MG63 (cell line): ENCODE measurements at places on chromosomes 7 and 10. TPM values are rescaled to one million over a fixed set of nuclear protein-coding genes. Genes with fewer than 3 reads are reported as not detected.

Gene MGAM2
- not detected in 2 replicates for total RNA-seq

Gene RARRES2
- total RNA-seq: not detected in 2 replicates

Gene LSM5
- total RNA-seq: 31.5 and 220 TPM in 2 replicates

Gene PLCE1
- 1.5 and 3.9 TPM in 2 replicates for total RNA-seq

Gene NKX6-2
- not detected in 2 replicates for total RNA-seq

Gene TFPI2
- total RNA-seq: 0.07 and 1.7 TPM in 2 replicates

Gene MCM10
- 16.3 and 27.8 TPM in 2 replicates for total RNA-seq

Gene IGFBP3
- total RNA-seq: 224 and 281 TPM in 2 replicates

Gene SORBS1
- total RNA-seq: 0.03 TPM in 1 of 2 replicates, not detected in the other

DNA sequence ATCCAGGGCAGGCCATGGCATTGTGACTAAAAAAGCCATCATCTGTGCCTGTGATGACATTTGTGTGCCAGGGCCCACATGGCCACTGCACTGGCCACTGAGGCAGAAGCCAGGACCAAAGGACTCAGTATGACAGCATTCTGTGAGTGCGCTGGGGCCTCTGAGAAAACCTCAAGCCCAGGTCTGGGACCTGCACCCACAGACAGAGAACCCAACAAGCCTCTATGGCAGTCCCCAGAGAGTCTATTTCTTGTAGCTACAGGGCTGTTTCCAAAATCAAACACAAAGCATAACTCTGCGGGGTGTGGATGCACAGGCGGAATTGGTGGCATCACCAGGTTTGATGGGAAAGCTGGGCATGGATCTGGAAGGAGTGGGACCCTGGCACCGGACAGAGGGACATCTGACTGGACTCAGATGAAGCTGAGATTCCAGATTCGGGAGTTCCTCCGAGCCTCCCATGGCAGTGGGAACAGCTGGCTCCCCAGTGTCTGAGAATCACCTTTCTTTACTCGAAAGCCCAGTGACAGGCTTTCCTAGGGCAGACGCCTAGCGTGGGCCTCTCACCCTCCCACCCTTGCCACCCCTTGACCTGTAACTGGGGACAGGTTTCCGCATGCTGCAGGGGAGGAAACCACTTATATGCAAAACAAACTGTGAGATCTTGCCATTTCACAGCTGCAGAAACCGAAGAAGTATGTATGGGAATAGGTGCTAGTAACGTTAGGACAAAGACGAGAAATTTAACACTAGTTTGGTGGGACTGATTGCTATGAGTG is 70.6 kb upstream of the RHEB start:
- no peak for DNase-seq

GRCh38 chr7:114548081-114548980 is 133.7 kb downstream of the FOXP2 start:
- no peak for DNase-seq

- no peak for DNase-seq
Measured at GRCh38 chr10:129614341-129614740, 147.3 kb downstream of the MGMT start.

- no peak for DNase-seq
Measured at GRCh38 chr7:85014936-85015660, 171.8 kb downstream of the SEMA3D start.

GRCh38 chr10:33455029-33455428 is 120.6 kb upstream of the NRP1 start:
- no peak for DNase-seq

DNA sequence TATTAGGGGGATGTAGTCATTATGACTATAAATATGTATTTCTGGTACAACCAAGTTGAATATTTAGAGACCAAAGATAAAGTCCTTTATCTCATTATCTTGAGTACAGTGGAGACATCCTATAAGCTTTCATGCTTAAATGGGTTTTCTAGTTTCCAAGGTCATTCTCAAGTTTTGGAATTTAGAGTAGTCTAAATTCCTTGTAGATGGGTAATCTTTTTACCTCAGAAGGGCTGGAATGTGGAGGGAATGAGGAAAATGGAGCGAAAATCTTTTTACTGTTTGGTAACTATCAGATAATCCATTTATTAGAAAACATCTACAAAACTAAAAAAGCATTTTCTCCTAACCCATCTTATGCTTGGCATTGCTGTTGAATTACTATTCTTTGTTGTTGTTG is 181.3 kb downstream of the RNF133 start:
- DNase-seq: no peak

GRCh38 chr7:46885167-46885566 is 696.7 kb downstream of the TNS3 start:
- DNase-seq: no peak

DNA sequence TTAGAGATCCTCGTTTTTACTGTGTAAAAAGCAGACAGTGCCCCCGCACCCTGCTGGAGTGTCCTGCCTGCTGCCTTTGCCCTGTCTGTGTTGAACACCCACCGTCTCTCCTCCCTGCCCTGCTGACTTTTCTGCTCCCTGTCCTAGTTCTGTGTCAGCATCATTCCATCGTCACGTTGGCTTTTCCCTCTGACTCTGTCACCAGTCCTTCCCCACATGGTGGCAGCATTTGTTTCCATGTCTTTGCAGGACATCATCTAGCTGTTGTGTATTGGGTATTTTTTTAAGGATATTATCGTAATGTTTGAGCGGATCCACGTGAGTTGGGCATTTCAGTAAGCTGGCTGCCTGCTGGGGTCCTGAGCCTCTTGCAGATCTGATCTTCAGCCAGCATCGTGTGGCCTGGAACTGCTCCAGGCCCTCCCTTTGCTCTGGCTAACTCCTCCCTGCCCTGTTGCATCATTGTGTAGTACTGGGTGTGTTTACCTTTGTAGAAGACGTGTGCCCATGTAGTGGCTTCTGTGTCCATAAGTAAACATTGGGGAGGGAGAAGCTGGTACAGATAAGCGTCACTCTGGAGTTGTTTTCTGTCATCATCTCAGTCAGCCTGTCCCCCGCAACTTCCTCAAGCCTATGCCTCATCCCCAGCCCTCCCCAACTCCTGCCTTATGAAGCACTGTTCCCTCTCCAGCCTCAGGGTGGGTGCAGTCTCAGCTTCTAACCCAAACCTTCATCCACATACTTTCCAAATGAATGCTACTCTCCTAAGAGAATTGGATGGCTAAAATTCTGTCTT is 44.3 kb downstream of the TRRAP start:
- DNase-seq: no peak

DNA sequence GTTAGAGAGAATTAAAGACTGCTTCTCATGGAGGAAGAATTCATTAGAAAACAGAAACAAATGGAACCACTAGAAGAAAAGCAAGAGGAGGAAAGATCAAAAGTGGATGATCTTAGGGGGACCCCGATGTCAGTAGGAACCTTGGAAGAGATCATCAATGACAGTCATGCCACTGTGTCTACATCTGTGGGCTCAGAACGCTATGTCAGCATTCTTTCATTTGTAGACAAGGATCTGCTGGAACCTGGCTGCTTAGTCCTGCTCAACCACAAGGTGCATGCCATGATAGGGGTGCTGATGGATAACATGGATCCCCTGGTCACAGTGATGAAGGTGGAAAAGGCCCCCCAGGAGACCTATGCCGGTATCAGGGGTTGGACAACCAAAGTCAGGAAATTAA is 154.4 kb upstream of the CHRM2 start:
- DNase-seq: no peak

- DNase-seq: no peak
Measured at GRCh38 chr10:132714986-132715775, 70.8 kb downstream of the NKX6-2 start.

DNA sequence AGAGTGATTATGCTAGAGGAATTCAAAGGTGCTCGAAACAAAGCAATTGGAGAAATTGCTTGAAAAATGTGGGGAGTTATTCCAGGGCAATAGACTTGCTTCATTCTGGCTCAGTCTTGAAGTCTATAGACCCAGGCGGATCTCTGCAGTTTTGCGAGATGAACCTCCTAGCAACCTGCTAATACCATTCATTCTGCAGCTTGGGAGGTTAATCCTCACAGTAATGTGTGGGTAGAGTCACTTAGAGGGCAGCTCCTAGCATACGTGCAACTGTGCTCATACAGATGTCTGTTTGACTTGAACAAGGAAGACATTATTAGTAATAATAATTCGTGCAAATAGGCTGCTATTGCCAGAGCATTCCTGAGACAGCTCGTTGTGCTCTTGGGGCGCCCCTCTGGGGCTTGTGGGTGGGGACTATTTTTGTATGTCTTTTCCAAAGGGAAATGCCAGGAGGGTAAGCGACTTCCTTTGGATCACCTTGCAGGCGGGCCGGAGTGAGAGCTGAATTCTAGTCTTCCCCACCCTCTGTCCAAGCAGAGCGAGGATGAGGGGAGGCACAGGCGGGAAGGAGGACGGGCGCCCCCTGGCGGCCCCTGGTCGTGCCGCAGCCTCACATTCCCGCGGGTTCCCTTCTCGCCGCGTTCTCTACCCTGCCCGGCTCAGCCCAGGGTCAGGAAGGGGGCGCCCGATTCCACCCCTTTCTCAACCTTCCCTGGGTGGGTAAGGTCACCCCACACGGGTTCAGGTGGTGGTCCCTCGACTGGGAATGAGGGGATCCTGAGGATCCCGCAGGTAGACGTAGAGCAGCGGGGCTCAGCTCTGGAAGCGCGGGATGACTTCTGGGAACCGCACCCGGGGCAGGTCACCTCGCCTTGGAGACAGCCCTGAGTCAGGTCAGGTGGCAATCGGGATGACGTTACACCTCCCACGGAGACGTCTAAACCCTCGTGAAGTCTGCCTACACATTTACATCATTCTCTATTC is 241.5 kb downstream of the PHTF2 start:
- no peak for DNase-seq

GRCh38 chr10:103967448-103968071 is 620 bp downstream of the SLK start:
- DNase-seq: no peak
